Gastroesophageal sphincter (tissue), 4 donors: ENCODE measurements at places on chromosomes 2 and 18. TPM values are rescaled to one million over a fixed set of nuclear protein-coding genes. Genes with fewer than 3 reads are reported as not detected.

Gene BUB1
- total RNA-seq: 2.3 TPM

GRCh38 chr2:99336804-99337112 lies 431 bp upstream of the EIF5B start:
- H3K4me3 ChIP-seq: peak overlapping the region; percentile 95
- ATAC-seq: peak; percentile 0
- H3K27me3 ChIP-seq: no peaks in the 10 kb centered on the region
- H3K36me3 ChIP-seq: no peaks in the 10 kb centered on the region

- no peak overlapping the region for H3K27ac ChIP-seq
- H3K27me3 ChIP-seq: no peaks in the 10 kb centered on the region
- no peak for ATAC-seq
- H3K36me3 ChIP-seq: no peaks in the 10 kb centered on the region
- H3K4me1 ChIP-seq: no peaks in the 10 kb centered on the region
These were observed 25.0 kb downstream of the MC4R start for GRCh38 chr18:60347526-60348045.

Gene CXCR1
- total RNA-seq: 1.8 TPM

DNA sequence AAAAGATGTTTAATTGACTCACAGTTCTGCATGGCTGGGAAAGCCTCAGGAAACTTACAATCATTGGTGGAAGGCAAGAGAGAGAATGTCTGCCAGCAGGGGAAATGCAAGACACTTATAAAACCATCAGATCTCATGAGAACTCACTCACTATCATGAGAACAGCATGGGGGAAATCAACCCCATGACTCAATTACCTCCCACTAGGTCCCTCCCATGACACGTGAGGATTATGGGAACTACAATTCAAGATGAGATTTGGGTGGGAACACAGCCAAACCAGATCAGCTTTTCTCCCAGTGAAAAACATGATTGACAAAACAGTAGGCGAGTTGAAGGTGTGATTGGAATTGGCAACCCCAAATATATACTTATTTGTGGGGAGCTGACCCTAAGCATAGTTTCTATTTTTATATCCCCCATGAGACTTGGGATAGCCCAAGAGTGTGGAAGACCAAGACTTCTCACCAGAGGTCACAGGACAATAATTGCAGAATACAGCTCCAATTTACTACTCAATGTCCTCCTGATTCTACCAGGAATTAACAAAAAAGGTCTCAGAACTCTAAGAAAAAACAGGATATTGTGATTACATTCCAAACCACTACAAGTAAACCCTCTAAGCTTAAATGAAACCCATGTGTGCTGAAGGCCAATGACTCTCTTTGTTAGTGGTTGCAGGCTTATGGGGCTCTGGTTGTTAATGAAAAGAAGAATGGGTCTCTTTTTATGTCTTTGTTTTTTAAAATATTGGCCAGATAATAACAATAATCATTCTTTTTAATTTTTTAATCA lies 96.1 kb upstream of the PIK3C3 start:
- H3K27ac ChIP-seq: no peak overlapping the region
- no peaks in the 10 kb centered on the region for H3K27me3 ChIP-seq
- H3K36me3 ChIP-seq: no peaks in the 10 kb centered on the region
- no peak for ATAC-seq
- H3K4me3 ChIP-seq: no peak overlapping the region

DNA sequence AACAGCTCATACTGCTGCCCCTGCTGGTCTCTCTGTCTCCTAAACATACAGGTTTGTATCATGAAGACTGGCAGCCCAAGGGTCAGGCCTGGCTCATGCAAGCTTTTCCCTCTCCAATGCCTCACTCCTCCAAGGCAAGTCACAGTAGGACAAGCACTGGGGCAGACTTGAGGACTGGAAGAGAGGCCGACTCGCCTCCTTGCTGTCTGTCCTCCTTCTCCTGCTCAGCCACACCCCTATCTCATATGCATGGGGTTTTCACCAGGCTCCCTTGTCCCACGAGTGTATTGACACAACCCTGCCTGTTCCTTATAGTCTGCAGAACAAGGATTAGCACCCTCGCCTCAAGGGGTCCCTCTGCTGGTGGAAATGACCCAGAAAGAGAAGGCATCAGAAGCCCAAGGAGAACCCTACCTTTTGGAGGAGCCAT lies 223.7 kb downstream of the SOX11 start:
- ATAC-seq: no peak
- no peak overlapping the region for H3K27ac ChIP-seq
- no peaks in the 10 kb centered on the region for H3K27me3 ChIP-seq
- peaks cover 9% of the 10 kb centered on the region for H3K4me1 ChIP-seq

Gene C2orf15
- total RNA-seq: not detected

Gene CHRNA1
- not detected for total RNA-seq

GRCh38 chr2:206572725-206573124 lies 69.6 kb upstream of the FAM237A start:
- H3K4me1 ChIP-seq: no peaks in the 10 kb centered on the region
- H3K27me3 ChIP-seq: no peaks in the 10 kb centered on the region
- no peaks in the 10 kb centered on the region for H3K36me3 ChIP-seq
- ATAC-seq: no peak

Gene DHRS9
- total RNA-seq: 0.31 TPM

DNA sequence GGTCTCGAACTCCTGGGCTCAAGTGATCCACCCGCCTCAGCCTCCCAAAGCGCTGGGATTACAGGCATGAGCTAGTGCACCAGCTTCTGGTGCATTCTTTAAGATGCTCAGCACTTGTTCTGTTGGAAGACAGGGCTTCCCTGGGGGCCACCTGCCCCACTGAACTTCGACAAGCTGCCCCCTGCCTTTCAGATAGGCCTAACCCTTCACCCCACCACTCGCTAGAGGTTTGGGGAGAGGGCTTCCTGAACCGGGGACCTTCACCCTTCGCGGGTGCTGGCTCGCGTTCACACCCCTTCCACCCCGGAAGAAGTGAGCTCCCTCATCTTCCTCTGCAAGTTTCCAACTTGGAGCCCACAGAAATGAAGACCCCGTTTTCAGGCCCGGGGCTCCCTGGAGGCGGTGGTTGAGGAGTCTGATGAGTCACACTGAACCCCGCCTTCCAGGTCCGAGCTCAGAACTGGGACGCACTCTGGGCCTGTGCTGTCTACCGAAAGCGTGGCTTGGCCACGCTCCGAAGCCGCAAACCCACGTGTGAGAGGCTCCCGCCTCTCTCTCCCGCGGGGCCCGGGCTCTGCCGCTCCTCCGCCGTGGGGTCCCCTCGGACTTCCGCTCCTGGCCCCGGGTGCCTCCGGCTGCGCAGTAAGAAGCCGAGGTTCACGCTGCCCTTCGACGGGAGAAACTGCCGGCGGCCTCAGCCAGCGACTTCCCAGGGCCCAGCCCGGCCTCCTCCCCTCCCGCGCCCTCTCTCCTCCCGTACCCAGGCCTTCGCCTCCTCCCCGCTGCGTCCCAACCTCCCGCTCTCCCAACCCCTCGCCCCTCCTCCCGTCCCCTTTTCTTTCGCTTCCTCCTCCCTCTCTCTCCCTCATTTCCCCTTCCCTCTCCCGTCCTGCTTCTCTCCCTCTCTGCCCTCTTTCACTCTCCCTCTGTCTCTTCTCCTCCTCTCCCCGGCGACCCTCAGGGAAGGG lies 47.5 kb upstream of the SP3 start:
- H3K27me3 ChIP-seq: no peaks in the 10 kb centered on the region
- no peaks in the 10 kb centered on the region for H3K4me1 ChIP-seq
- peak; percentile 90 for ATAC-seq
- no peaks in the 10 kb centered on the region for H3K36me3 ChIP-seq
- H3K4me3 ChIP-seq: peak overlapping the region; percentile 38

DNA sequence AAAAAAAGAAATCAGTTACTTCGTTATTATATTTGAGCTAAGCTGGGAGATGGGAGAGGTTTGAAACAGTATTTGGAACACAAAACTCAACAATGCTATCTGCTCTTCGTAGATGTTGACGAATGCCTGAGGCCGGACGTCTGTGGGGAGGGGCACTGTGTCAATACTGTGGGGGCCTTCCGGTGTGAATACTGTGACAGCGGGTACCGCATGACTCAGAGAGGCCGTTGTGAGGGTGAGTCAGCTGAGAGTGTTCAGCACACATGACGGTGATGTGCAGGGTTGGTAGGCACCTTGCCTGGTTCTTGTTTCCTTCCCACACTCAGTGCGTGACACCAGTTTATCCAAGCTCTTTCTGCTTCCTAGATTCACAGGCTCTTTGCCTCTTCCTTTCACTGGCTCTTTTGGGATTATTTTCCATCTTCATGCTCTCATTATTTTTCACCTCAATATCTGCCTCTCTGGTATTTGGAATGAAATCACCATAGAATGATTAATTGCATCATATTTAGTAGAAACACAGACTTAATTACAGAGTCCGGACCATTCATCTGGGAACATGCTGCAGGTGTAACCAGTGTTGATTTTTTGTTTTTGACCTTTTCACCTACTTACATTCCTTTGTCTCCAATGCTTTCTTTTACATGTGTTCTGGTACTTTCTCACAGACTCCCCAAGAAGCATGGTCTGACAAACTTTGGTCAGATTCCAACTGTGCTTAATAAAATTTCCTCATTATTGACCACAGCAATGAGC lies 200.6 kb upstream of the RASGRP3 start:
- H3K4me3 ChIP-seq: no peak overlapping the region
- H3K36me3 ChIP-seq: peaks cover 18% of the 10 kb centered on the region
- H3K4me1 ChIP-seq: peaks cover 23% of the 10 kb centered on the region
- no peaks in the 10 kb centered on the region for H3K27me3 ChIP-seq
- H3K27ac ChIP-seq: peak overlapping the region; percentile 87

Gene ANKRD53
- 0.93 TPM for total RNA-seq

Gene FBLN7
- 4.2 TPM for total RNA-seq

GRCh38 chr2:155690785-155691184 lies 641.7 kb downstream of the NR4A2 start:
- no peaks in the 10 kb centered on the region for H3K27me3 ChIP-seq
- no peak overlapping the region for H3K4me3 ChIP-seq
- no peak overlapping the region for H3K27ac ChIP-seq

Gene UGT1A7
- total RNA-seq: not detected

DNA sequence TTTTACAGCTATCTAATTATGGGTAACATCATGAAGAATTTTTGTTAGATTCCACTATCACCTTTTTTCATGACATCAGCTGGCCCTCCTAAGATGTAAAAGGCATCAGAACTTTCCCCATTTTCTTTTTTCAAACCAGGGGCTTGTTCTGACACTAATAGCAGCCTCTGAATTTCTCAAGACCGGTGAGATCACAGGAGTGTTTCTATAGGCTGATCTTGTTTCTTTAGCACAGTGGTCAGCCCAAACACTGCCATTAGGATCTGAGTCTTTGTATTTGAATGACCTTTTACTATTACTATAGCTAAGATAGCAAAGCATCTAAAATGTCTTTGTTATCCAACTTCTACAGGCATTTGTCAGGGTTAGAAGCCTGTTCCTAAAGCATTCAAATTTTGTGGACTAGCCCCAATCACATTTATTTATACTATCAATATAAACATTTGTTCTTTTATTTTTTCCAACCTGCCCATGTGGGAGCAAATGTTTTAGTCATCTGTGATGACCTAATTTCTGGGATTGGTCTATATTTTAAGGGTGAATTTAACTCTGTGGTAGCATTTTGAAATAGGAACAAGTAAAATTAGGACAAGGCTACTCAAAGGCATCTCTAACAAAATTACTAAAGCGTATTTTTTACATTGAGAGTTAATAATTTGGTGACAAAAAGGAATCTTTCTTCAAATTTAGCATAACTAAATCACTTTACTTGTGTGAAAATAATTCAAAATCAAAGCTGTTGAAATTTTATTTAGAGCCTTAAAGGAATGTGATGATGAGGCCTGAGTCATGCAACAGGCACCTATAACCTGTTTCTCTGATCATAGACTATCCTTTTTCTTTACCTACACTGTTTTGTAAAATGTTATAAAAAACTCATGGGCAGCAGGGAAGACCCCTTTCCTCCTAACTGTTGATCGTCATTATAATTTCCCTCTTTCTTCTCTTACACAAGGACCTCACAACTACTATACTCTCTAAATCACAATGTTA lies 39.3 kb downstream of the ZAP70 start:
- no peaks in the 10 kb centered on the region for H3K4me1 ChIP-seq
- ATAC-seq: no peak
- no peaks in the 10 kb centered on the region for H3K27me3 ChIP-seq
- peaks cover 52% of the 10 kb centered on the region for H3K36me3 ChIP-seq
- no peak overlapping the region for H3K4me3 ChIP-seq

- H3K27ac ChIP-seq: no peak overlapping the region
- H3K36me3 ChIP-seq: no peaks in the 10 kb centered on the region
- H3K4me1 ChIP-seq: peaks cover 57% of the 10 kb centered on the region
- H3K27me3 ChIP-seq: peaks cover 100% of the 10 kb centered on the region
These were observed 8.5 kb upstream of the PAX3 start for GRCh38 chr2:222307143-222307756.

DNA sequence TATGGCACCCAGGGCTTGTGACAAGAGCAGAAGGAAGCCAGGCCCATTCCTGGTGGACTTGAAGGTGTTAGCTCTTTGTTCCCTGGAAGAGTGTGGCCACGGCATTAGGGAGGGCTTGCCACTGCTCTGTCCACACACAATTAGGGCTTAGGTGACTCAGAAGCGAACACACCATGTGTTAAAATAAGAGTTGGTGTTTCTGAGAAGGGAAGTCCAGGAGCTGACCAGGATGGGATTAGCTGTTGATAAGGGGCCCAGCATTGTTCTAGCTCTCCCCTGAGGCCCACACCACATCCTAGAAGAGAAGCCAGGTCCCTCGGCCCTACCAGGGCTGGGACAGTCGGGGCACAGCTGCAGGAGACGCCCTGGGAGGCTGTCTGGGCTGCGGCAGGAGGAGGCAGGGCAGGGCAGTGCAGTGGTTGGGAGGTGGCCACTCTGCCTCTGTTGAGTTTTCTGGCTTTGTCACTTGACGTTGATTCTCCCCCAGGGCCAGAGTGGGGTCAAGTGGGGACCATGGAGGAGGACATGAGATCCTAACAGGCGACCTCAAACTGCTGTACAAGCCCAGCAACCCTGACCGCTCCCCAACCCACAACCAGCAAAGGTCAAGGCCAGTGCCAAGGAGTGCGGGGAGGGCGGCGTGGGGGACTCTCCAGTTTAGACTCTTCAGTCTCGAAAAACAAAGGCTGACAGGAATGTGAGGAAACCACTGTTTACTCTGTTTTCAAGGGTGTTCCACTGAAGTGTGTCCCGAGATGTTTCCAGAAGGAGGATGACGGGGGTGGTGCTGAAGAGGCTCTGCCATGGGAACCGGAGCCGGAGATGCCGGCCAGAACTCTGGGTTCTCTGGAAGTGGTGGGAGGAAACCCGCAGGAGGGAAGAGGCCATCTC lies 16.8 kb downstream of the GNLY start:
- no peaks in the 10 kb centered on the region for H3K36me3 ChIP-seq
- H3K27ac ChIP-seq: peak overlapping the region; percentile 75
- ATAC-seq: peak; percentile 54
- H3K4me3 ChIP-seq: no peak overlapping the region

DNA sequence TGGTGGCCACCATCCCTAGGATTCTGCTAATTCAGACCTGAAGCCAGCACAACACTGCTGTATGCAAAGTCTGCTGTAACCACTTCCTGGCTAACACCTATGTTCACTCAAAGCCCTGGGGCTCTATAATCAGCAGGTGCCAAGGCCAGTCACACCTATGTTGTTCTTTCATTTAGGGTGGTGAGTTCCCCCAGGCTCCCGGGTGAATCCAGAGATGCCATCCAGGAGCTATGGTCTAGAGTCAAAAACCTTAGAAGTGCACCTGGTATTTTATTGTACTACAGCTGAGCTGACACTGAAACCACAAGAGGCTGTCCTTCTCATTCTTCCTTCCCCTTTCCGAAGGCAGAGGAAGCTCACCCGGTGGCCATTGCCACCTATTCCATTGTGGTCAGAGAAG lies 46.2 kb upstream of the CCDC141 start:
- no peak for ATAC-seq
- H3K4me3 ChIP-seq: no peak overlapping the region
- H3K4me1 ChIP-seq: no peaks in the 10 kb centered on the region
- no peak overlapping the region for H3K27ac ChIP-seq
- no peaks in the 10 kb centered on the region for H3K27me3 ChIP-seq

GRCh38 chr2:75098856-75099255 lies 100.5 kb downstream of the TACR1 start:
- no peaks in the 10 kb centered on the region for H3K36me3 ChIP-seq
- no peak overlapping the region for H3K27ac ChIP-seq
- no peak for ATAC-seq
- no peaks in the 10 kb centered on the region for H3K27me3 ChIP-seq
